Uterus (tissue), 4 donors: ENCODE measurements at places on chromosomes 1 and 21. TPM values are rescaled to one million over a fixed set of nuclear protein-coding genes. Genes with fewer than 3 reads are reported as not detected.

GRCh38 chr1:43974443-43975248 is at the start of gene ATP6V0B:
TSS of gene ATP6V0B (plus strand) at chr1:43974960. CDS start at chr1:43975041, 81 bp downstream.
- DNase-seq: peak; percentile 94

DNA sequence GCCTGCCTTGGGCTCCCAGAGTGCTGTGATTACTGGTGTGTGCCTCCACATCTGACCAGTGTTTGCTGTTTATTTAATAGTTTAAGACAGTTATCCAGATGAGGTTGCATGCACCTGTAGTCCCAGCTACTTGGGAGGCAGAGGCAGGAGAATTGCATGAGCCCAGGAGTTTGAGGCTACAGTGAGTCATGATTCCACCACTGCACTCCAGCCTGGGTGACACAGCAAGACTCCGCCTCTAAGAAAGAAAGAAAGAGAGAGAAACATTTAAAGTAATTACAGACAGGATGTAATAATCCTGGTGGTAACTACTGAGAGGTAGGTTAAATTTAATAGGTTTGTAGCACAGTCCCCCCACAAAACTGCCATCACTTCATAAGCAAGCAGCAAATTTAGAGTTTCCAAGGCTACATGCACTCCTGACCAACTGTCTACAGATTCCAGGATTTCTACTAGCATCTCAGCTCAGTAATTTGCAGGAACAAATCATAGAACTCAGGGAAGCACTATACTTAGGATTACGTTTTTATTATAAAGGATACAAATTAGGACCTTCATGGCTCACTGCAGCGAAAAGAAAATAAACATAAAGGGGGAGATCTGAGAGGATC is 89.6 kb downstream of the PKN2 start:
- no peak for DNase-seq

DNA sequence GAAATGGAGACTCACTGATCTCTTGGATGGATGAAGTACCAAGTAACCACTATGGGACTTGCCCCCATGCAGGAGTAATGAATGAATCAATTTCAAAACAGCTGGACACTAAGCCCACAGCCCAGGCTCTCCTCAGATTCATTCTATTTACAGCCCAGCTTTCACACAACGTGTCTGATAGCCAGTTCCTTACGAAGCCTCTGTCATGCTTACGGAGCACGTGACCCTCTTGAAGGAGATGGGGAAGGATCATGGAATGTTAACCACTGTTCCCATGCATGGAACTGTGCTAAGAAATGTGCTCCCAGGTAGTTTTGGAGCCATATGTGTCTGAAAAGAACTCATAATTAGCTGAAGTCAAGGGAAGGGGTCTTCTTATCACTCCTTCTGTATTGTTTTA is 124.1 kb downstream of the KIF26B start:
- no peak for DNase-seq

GRCh38 chr1:109933856-109934711 is 23.4 kb downstream of the CSF1 start:
- no peak for DNase-seq

- no peak for DNase-seq
Measured at GRCh38 chr1:64594446-64594845, 124.5 kb downstream of the CACHD1 start.

SPRR1B gene
- total RNA-seq: not detected

GRCh38 chr1:239868058-239868832 is 223.4 kb upstream of the FMN2 start:
- no peak for DNase-seq

ERICH3 gene
- 0.82 TPM for total RNA-seq

SPOCD1 gene
- 1.2 TPM for total RNA-seq

GRCh38 chr1:236155841-236156503 is 13.6 kb downstream of the GPR137B start:
- no peak for DNase-seq

- no peak for DNase-seq
Measured at GRCh38 chr1:48066936-48067335, 69.8 kb upstream of the TRABD2B start.

ASPM gene
- not detected for total RNA-seq

DNA sequence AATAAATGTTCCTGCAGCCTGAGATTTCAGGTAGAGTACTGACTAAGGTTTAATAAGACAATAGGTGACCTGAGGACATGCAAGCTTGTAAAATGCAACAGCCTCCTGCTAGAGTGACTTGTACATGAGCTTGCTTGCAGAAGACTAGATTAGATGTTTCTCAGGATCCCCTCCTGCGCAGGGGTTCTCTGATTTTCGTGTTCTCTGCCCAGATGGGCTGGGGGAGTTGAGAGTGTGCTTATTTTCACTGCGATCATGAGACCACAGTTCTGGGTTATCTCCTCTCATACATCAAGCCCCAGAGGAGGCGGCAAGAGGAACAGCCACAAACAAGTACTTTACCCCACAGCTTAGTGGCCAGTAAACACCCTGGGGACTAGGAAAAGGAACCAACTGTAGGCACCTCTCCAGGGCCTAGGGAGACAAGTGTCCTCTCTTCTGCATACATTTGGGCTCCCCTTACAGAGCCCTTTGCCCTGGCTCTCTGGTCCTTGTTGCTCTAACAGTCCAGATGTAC is 8.0 kb downstream of the TMEM81 start:
- DNase-seq: no peak

- DNase-seq: no peak
Measured at GRCh38 chr1:32906654-32907053, 5.5 kb upstream of the TMEM54 start.

MTR gene
- total RNA-seq: 45.9 TPM

GRCh38 chr1:62377043-62377562 is 57.9 kb upstream of the KANK4 start:
- DNase-seq: no peak

DNA sequence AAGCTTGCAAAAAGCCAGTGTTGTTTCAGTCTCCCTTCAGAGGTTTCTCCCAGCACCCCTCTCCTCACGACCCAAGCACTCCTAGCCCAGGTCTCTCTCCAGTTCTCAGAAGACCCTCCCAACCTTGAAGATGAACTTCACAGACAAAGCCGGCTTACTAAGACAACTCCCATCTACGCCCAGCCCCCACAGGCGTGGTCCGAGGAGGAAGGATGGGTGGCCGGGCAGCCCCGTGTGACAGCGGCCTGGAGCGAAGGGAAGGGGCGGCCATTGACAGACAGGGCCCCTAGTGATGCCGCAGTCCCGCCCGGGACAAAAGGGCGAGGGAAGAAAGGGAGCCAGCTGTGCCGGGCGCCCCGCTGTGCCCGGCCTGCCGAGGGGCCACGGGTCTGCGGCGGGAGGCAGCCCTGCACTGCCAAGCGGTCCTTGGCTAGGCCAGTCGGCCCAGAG is 6.9 kb downstream of the PAX7 start:
- DNase-seq: no peak

GRCh38 chr1:17281775-17282181 is 26.2 kb upstream of the PADI4 start:
- no peak for DNase-seq

SEMA4A gene
- 4.1 TPM for total RNA-seq

DNA sequence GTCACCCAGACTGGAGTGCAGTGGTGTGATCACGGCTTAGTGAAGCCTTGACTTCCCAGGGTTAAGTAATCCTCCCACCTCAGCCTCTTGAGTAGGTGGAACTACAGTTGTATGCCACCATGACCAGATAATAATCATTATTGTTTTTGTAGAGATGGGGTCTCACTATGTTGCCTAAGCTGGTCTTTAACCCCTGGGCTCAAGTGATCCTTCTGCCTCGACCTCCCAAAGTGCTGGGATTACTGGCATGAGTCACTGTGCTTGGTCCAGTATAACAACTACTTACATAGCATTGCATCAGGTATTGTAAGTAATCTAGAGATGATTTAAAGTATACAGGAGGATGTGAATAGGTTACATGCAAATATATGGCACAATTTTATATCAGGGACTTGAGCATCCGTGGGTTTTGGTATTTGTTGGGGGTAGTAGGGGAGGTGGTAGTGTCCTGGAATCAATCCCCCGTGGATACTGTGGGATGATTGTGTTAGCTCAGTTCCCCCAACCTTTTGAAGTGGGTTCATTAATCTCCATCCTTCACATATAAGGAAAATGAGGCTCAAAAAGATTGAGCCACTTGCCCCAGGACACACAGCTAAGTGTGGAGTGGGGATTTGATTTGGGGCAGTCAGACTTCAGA is 61.4 kb upstream of the CNIH3 start:
- no peak for DNase-seq

GRCh38 chr1:5250336-5250735 is 595.9 kb downstream of the AJAP1 start:
- DNase-seq: no peak

GRCh38 chr1:204837440-204838084 is 33.1 kb upstream of the NFASC start:
- DNase-seq: peak; percentile 34

DNA sequence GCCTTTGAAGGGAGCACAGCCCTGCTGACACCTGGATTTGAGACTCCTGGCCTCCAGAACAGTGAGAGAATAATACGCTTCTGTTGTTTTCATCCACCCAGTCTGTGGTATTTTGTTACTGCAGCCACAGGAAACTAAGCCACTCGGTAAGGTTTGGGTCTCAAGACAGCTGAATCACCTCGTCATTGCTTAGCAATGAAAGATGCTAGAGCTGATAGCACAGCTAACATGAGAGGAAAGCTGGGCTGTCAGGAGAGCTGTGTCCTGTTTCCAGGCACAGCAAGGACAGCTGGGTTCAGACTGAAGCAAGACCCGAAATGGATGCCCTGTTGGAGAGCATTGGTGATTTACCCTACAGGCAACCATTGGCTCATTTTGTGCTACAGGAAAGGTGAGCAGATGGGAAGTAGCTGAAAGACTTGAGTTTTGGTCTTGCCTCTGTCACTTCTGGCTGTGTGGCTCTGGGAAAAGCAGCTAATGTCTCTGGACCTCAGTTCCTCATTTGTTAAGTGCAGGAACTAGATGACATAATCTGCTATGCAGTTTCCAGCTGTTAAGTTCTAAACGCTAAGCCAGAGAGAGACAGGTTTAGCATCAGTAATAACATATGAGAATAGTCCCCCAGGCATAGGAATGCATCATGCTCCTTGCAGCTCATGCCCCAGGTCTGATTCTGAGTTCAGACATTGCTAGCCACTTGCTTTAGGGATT is 58.0 kb downstream of the CLIC6 start:
- no peak for DNase-seq

DNA sequence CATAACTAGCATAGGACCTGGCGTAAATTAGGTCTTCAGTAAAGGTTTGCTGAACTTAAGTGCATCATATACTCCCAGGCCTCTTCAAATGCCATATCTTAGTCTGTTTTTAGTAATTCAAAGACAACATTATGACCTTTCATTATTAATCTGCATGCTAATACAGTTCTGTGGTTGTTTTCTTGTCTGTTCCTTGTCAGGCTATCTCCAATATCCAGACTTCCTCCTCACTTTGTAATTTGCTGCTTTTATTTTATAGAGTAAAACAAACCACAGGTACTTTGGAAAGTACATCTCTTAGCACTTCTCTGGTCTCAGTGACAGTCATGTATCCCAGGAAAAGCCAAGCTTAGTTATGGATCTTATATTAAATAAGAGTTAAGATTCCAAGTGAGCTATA is 65.1 kb upstream of the BMP8A start:
- no peak for DNase-seq

GRCh38 chr1:213693864-213694263 is 293.9 kb upstream of the PROX1 start:
- DNase-seq: no peak

GRCh38 chr1:91608876-91609275 is 108.2 kb downstream of the CDC7 start:
- DNase-seq: no peak

GRCh38 chr1:24257373-24257772 is 61.8 kb upstream of the GRHL3 start:
- DNase-seq: no peak

DNA sequence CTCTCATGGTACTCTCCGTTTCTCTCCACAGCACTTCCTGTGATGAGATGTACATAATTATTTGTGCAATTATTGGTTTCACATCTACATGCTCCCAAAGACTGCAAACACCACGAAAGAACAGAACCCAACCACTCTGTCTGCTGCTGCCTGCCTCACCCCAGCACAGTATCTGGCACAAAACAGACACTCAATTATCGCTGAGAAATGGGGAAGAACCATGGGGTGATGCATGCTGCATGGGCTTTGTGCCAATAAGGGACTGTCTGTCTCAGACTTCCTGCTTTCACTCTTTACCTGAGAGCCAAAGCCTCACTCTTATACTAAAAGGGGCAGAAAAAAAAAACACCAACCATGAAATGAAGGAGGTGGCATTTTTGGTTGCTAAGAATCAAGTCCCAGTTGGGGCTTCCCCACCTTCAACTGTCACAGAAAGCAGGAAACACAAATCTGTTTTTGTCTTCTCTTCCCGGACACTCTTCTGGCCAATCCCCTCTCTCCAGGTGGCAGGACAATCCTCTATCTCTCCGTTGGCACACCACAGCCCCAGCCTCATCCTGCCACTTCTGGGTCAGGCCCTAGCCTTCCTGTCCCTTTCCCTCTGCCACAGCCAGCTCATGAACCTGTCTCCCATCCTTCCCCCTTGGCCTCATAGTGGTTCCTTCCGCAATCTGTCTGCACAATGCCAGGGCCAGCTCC is 82.0 kb downstream of the TGFBR3 start:
- no peak for DNase-seq

GSTM3 gene
- total RNA-seq: 104 TPM

MMP23B gene
- 57.1 TPM for total RNA-seq

- no peak for DNase-seq
Measured at GRCh38 chr1:184197831-184198230, 146.3 kb downstream of the TSEN15 start.

DNA sequence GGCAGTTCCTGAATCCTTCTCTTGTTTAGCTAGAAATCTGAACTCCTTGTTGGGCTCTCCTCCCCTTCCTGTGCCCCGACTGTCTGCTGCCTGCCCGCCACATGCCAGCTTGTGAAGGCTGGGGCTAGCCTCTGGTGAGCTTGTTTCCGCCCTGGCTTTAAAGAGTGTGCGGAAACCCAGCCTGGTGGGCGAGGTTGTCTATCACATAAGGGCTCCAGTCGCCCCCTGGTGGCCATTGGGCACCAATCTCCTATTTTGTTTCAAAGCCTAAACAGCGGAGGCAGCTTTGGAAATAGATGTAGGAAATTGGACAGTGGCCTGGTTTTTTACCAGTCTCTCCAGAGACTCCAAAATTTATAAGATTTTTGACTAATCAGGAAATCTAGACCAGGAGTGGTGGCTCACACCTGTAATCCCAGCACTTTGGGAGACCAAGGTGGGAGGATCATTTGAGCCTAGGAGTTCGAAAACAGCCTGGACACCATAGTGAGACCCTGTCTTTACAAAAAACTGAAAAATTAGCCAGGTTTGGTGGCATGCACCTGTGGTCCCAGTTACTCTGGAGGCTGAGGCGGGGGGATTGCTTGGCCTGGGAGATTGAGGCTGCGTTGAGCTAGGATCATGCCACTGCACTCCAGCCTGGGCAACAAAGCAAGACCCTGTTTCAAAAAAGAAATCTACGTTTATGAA is 9.8 kb downstream of the ATP8B2 start:
- peak; percentile 76 for DNase-seq

- no peak for DNase-seq
Measured at GRCh38 chr1:106621853-106622252, 434.6 kb upstream of the PRMT6 start.

- DNase-seq: no peak
Measured at GRCh38 chr1:150127868-150128267, 21.8 kb upstream of the PLEKHO1 start.

CD1B gene
- total RNA-seq: not detected
